ENCODE measurements at places on chromosomes 6 and 20.

DNA sequence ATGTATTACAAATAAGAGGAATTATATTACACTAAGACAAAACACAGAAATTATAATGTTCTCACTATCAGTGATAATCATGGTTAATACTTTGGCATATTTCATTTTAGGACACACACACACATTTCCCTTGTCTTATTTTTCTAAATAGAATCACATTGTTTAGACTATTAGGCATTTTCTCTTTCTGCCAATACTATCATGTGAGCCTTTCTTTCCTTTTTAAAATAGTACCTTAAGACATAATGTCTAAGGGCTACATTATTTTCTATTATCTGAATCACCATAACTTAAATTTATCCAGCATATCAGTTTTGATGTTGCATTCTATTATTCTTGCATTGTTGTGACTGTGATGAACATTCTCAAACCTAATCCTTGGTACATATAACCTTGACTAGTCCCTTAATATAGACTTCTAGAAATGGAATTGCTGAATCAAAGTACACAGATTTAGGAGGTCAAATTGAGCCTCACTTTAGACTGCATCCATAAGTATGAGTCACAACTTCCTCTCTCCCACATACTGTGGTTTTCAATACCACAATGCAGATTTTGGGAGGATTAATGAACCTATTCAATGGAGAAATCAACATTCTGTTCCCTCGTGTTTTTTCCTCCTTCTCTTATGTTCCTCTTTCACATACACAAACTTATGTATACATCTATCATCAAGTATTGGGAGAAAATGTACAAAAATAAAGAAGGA lies 212.6 kb downstream of the MOXD1 start:
- DNase-seq = no peak

GRCh38 chr6:15369838-15370237 lies 124.0 kb downstream of the JARID2 start:
- DNase-seq = peak; percentile 65

GRCh38 chr6:66526061-66526460 lies 819.0 kb upstream of the EYS start:
- no peak for DNase-seq

GRCh38 chr6:47262231-47262630 lies 47.5 kb downstream of the TNFRSF21 start:
- DNase-seq = no peak

- no peak for DNase-seq
Measured at GRCh38 chr6:46356543-46356942, 134.7 kb downstream of the RCAN2 start.

- no peak for DNase-seq
Measured at GRCh38 chr6:71459162-71459561, 170.6 kb downstream of the OGFRL1 start.

DNA sequence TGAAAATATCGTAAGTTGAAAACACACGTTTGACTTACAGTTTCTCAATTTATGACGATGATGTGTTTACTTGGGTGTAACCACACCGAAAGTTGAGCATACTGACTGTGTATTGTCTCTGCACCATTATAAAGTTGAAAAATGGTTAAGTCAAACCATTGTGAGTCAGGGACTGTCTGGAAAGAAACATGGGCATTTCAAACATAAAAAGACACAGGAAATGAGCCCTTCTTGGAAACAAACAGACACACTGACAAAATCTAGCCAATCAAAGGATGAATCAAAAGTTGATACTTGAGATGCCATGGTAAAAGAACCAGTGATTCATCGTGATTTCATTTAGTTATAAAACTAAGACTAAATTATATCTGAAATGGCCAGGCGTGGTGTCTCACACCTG lies 5.3 kb downstream of the POPDC3 start:
- DNase-seq = no peak

DNA sequence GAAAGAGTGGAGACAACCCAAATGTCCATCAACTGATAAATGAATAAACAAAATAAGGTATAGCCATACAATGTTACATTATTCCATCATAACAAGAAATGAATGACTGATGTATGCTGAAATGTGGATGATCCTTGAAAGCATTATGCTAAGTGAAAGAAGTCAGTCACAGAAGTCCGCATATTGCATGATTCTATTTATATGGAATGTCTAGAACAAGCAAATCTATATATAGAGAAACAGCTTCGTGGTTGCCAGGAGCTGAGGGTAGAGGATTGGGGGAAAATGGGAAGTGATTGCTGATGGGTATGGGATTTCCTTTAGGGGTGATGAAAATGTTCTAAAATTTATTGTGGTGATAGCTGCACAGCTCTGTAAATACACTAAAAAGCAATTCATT lies 196.8 kb downstream of the ATXN1 start:
- no peak for DNase-seq

DNA sequence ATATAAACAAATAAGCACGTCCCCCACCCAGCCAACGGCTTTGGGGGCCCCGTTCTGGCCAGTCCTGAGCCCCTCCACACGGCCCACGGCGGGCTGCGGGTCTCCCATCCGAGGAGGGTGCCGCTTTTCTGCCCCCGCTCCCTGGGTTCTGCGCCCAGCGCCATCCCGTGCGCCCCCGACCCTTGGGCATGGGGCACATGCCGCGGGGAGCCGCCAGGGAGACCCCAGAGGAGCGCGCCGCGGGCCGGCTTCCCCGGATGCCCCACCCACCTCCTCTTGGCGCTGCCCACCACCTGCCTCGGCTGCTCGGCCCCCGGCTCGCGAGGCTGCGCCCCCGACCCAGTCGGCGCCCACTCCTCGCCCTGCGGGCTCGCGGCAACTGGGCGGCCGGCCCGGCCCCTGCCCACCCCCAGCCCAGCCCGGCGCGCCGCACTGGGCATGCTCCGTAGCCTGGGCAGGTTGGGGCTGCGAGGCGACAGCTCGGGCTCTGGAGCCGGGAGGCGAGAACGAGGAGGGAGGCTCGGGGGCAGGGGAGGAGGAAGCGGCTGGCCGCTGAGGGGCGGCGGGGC lies 570 bp upstream of the PLCB4 start:
- DNase-seq = no peak

- DNase-seq = no peak
Measured at GRCh38 chr6:40391851-40392517, 195.2 kb downstream of the LRFN2 start.

All from SK-N-MC (cell line).